GM13977 (cell line): ENCODE measurements at places on chromosomes 1 and 21.

GRCh38 chr1:65825741-65826140, 33.0 kb downstream of the PDE4B start:
- no peak for DNase-seq

- no peak for DNase-seq
These were observed 75.9 kb upstream of the SMYD2 start for GRCh38 chr1:214205053-214205452.

DNA sequence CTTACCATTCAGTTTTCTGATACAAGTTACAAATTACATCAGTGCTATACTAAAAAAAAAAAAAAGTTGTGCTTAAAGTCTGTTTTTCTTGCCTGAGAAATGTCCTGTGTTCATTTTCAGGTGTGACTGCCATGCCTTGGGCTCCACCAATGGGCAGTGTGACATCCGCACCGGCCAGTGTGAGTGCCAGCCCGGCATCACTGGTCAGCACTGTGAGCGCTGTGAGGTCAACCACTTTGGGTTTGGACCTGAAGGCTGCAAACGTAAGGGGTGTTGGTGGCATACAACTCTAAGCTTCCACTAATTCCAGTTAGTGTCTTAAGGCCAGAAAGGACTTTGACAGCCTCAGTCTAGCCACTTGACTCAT, 60.1 kb upstream of the LAMC2 start:
- no peak for DNase-seq

GRCh38 chr1:170692866-170693575, 29.1 kb downstream of the PRRX1 start:
- no peak for DNase-seq

- DNase-seq: no peak
These were observed 55.1 kb downstream of the PLPP3 start for GRCh38 chr1:56524263-56524662.

- no peak for DNase-seq
These were observed 8.0 kb downstream of the TENT5B start for GRCh38 chr1:27004471-27005165.

DNA sequence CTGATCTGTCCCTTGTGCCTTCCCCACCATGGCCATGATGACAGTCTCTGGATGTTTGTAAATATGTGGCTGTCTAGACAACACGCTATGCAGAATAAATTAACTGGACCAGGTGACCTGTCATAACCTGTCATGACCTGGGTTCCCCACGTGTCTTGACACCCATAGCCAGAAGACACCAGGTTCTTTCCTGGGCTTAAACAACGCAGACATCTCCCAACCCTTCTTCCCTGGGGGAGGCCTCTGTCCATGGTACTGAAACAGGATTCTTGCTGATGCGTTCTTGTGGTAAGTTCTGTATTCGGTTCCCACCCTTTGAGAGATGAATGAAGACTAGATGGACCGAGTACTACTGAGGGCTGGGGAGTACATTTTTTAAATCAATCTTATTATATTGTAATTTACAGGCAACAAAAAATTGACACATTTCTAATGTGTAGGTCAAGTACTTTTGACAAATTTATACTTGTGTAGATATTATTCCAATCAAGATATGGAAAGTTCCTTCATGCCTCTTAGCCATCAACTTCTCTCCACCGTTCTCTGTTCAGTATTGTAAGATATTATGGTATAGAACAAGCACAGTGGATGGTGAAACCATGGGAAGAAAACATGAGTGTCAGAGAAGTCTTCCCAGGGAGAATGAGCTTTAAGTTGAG, 738.8 kb downstream of the PTPRU start:
- DNase-seq: no peak

GRCh38 chr1:30771005-30771404, 13.4 kb upstream of the LAPTM5 start:
- no peak for DNase-seq
